ENCODE measurements at places on chromosomes 11 and 22. TPM values are rescaled to one million over a fixed set of nuclear protein-coding genes. Genes with fewer than 3 reads are reported as not detected.

DNA sequence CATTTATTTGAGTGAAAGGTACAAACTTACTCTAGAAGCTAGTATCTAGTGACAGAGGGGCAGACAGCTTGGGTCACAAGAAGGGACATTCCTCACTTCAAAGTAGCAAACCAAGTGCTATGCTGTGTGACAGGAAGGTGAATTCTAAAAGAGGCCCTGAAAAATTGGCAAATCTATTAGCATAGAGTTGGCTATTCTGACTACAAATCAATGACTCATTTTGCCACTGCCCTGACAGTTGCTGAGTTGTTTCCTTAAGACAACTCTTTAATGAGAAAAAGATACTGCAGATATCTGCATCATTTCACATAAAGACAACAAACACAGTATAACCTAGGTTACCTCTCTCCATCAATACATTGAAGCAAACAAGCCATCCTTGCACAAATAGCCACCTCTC is 524.0 kb upstream of the LRRC4C start:
- H3K4me3 ChIP-seq: no peak overlapping the region
- peaks cover 3% of the 10 kb centered on the region for H3K36me3 ChIP-seq
- no peak overlapping the region for H3K27ac ChIP-seq
- no peaks in the 10 kb centered on the region for H3K27me3 ChIP-seq

GRCh38 chr22:41341012-41341411 is 39.7 kb downstream of the ZC3H7B start:
- H3K27me3 ChIP-seq: no peaks in the 10 kb centered on the region
- H3K36me3 ChIP-seq: peaks cover 6% of the 10 kb centered on the region
- H3K27ac ChIP-seq: no peak overlapping the region
- DNase-seq: no peak

DNA sequence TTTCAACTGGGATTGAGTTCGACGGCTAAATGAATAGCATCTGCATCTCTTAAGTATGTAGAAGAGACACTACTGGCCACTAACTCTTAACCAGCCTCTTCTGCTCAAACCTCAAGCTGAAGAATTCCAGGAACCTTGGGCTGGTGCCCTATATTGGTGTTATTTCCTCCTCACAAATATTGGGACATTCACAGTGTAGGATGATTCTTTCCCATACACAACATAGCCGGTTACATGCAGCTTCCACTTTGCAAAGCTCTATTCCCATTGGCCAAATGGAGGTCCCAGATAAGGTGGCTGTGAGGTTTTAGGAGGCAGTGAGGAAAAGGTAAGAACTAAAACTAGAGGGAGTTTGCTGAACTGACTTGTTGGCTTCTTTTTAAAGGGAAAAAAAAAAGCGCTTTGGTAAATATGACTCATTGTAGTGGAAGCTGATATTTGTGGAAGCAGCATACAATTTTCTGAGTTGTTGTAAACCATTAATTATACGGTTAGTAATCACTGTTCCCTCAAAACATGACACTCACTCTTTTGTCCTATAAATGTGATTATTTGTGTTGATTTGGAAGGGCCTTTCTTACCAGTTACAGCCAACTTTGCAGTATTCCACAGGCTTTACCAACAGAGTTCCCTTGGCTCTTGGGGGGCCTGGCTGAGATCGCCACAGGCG is 17.6 kb downstream of the C22orf31 start:
- H3K27ac ChIP-seq: no peak overlapping the region
- H3K36me3 ChIP-seq: no peaks in the 10 kb centered on the region

- H3K4me1 ChIP-seq: peaks cover 32% of the 10 kb centered on the region
- H3K27ac ChIP-seq: no peak overlapping the region
- no peak overlapping the region for H3K4me3 ChIP-seq
- H3K27me3 ChIP-seq: no peaks in the 10 kb centered on the region
- peaks cover 9% of the 10 kb centered on the region for H3K36me3 ChIP-seq
Observed at GRCh38 chr11:128784059-128784804, 82.9 kb downstream of the KCNJ1 start.

The INPP5J gene
- 0.29 TPM for total RNA-seq

The SPTBN2 gene
- 0.69 TPM for total RNA-seq

The RNF215 gene
- total RNA-seq: 8.4 TPM

The LDHAL6A gene
- total RNA-seq: not detected

DNA sequence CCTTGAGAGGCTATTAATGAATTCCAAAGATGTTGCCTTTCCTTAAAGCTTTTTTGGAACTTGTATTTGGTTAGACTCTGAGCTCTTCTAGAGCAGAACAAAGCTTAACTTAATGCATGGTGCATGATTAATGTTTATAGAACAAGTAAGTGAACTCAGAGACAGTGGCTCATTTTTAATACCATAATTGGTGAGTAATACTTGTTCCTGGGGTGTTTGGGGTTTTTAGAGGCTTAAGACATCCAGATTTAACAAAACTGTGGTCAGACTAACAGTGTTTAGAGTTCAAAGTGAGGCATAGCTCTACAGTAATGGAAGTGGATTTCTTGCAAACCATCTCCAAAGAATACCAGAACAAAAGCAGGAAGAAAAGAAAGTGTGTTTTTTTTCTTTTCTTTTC is 73.7 kb upstream of the CTSC start:
- no peak overlapping the region for H3K4me3 ChIP-seq
- H3K36me3 ChIP-seq: peaks cover 4% of the 10 kb centered on the region
- no peak overlapping the region for H3K27ac ChIP-seq
- peaks cover 26% of the 10 kb centered on the region for H3K4me1 ChIP-seq
- H3K27me3 ChIP-seq: no peaks in the 10 kb centered on the region

GRCh38 chr11:93747122-93747521 is 5.7 kb downstream of the C11orf54 start:
- no peaks in the 10 kb centered on the region for H3K36me3 ChIP-seq
- H3K27ac ChIP-seq: no peak overlapping the region
- H3K4me3 ChIP-seq: no peak overlapping the region
- no peak for DNase-seq
- H3K27me3 ChIP-seq: no peaks in the 10 kb centered on the region
- H3K4me1 ChIP-seq: peaks cover 23% of the 10 kb centered on the region

The PIK3C2A gene
- total RNA-seq: 23.6 TPM

- H3K27ac ChIP-seq: peak overlapping the region; percentile 13
- H3K4me3 ChIP-seq: peak overlapping the region; percentile 10
- DNase-seq: no peak
- H3K36me3 ChIP-seq: peaks cover 14% of the 10 kb centered on the region
- peaks cover 52% of the 10 kb centered on the region for H3K4me1 ChIP-seq
Observed at GRCh38 chr11:12134236-12134585, 23.8 kb downstream of the MICAL2 start.

DNA sequence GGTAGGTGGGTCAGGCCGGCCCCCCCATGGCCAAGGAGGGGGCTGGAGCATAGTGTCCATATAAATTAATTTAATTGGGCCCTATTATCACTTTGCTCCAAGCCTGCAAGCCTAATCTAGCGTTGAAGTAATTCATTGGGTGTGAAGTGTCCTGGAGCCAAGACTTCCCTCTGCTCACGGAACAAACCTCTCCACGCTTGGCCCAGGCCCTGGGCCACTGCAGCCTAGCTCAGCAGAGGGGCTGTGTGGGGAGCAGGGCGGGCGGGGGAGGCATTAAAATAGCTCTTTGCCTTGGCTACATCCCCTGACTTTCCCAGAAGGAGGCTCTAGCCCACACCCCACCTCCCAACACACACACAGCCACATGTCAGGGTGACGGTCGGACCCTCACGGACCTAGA is 73.5 kb downstream of the THAP12 start:
- H3K4me3 ChIP-seq: no peak overlapping the region
- H3K27ac ChIP-seq: no peak overlapping the region
- no peaks in the 10 kb centered on the region for H3K4me1 ChIP-seq
- DNase-seq: no peak

DNA sequence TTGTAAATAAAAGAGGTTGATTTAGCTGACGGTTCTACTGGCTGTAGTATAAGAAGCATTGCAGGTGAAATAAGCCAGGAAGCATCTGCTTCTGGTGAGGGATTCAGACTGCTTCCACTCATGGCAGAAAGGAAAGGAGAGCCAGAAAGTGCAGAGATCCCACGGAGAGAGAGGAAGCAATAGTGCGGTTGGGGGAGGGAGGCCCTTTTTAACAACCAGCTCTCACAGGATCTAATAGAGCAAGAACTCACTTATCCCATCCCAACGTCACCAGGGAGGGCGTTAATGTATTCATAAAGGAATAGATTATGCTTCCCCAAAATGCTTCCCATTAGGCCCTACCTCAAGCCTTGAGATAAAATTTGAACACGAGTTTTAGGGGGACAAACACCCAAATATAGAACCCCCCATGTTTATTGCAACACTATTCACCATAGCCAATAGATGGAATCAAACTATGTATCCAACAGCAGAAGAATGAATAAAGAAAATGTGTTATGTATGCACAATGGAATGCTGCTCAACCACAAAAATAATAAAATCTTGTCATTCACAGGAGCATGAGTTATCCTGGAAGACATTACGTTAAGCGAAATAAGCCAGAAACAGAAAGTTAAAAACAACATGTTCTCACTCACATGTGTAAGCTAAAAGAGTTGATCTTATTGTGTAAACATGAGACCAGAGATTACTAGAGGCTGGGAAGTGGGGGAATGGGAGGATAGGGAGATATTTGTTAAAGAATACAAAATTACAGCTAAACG is 908.3 kb upstream of the ANO3 start:
- no peaks in the 10 kb centered on the region for H3K36me3 ChIP-seq
- H3K27ac ChIP-seq: no peak overlapping the region
- no peaks in the 10 kb centered on the region for H3K4me1 ChIP-seq

GRCh38 chr11:113276466-113276865 is 37.9 kb upstream of the TTC12 start:
- DNase-seq: no peak
- H3K4me3 ChIP-seq: no peak overlapping the region
- no peaks in the 10 kb centered on the region for H3K36me3 ChIP-seq
- no peak overlapping the region for H3K27ac ChIP-seq
- H3K27me3 ChIP-seq: no peaks in the 10 kb centered on the region

The OR4A16 gene
- not detected for total RNA-seq

GRCh38 chr11:17476317-17477083 is at the start of gene ABCC8:
Gene ABCC8 (minus strand): TSS chr11:17476845. CDS start chr11:17476776, 69 bp downstream.
- H3K4me3 ChIP-seq: peak within 1 kb of the TSS; percentile 71
- DNase-seq: no peak
- H3K4me1 ChIP-seq: peaks cover 8% of the 10 kb centered on the region
- H3K36me3 ChIP-seq: no peaks in the 10 kb centered on the region
- H3K27ac ChIP-seq: no peak within 1 kb of the TSS

DNA sequence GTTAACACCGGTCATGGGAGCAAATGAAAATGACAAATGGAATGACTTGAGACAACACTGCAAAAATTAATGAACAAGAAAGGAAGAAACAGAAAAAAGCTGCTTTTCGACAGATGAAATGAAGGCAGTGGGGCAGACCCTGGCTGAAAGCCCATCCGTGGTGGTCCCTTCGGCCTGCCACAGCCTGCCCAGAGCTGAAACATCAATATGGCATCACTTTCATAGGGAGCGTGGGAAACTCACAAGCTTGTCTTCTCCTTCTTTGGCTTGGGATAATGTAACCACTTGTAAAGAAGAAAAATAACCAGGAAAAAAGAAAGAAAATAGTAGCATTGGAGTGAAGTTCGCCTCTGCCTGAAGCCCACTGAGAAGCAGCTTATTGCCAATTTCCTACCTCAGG is 78.8 kb downstream of the CTTN start:
- no peaks in the 10 kb centered on the region for H3K4me1 ChIP-seq
- no peak overlapping the region for H3K27ac ChIP-seq
- no peak overlapping the region for H3K4me3 ChIP-seq
- no peaks in the 10 kb centered on the region for H3K36me3 ChIP-seq
- no peaks in the 10 kb centered on the region for H3K27me3 ChIP-seq
- no peak for DNase-seq

GRCh38 chr22:19060356-19061009 is 61.7 kb downstream of the DGCR2 start:
- H3K36me3 ChIP-seq: peaks cover 3% of the 10 kb centered on the region
- no peaks in the 10 kb centered on the region for H3K27me3 ChIP-seq
- no peaks in the 10 kb centered on the region for H3K4me1 ChIP-seq
- no peak overlapping the region for H3K27ac ChIP-seq
- H3K4me3 ChIP-seq: no peak overlapping the region

GRCh38 chr11:67409261-67409666 is 5.4 kb downstream of the TBC1D10C start:
- H3K4me3 ChIP-seq: peak overlapping the region; percentile 91
- H3K27ac ChIP-seq: peak overlapping the region; percentile 46
- no peaks in the 10 kb centered on the region for H3K27me3 ChIP-seq
- peaks cover 94% of the 10 kb centered on the region for H3K4me1 ChIP-seq

The DNAJB7 gene
- not detected for total RNA-seq

The KRTAP5-1 gene
- total RNA-seq: not detected

- no peaks in the 10 kb centered on the region for H3K36me3 ChIP-seq
- H3K27ac ChIP-seq: no peak overlapping the region
- no peak overlapping the region for H3K4me3 ChIP-seq
- no peaks in the 10 kb centered on the region for H3K4me1 ChIP-seq
- no peak for DNase-seq
Observed at GRCh38 chr22:47281126-47282106, 519.0 kb downstream of the TBC1D22A start.

The MOV10L1 gene
- total RNA-seq: 0.25 TPM

The KRTAP5-8 gene
- total RNA-seq: not detected

DNA sequence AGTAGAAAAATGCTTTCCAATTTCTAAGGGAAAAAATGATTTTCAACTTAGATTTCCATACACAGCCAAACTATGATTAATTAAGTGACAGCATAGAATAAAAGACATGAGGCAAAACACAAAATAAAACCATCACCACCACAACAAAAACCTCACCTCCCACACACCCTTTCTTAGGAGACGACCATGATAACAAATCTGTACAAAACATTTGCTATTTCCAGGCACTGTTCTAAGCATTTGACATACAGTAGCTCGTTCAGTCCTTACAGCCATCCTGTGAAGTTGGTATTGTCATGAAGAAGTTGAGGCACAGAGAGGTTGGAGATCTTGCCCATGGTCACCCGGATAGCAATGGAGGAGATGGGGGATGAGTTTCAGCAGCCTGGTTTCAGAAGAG is 8.7 kb downstream of the SPI1 start:
- no peaks in the 10 kb centered on the region for H3K36me3 ChIP-seq
- peak overlapping the region; percentile 6 for H3K4me3 ChIP-seq
- H3K27me3 ChIP-seq: no peaks in the 10 kb centered on the region
- DNase-seq: no peak
- H3K27ac ChIP-seq: peak overlapping the region; percentile 48
- peaks cover 38% of the 10 kb centered on the region for H3K4me1 ChIP-seq

DNA sequence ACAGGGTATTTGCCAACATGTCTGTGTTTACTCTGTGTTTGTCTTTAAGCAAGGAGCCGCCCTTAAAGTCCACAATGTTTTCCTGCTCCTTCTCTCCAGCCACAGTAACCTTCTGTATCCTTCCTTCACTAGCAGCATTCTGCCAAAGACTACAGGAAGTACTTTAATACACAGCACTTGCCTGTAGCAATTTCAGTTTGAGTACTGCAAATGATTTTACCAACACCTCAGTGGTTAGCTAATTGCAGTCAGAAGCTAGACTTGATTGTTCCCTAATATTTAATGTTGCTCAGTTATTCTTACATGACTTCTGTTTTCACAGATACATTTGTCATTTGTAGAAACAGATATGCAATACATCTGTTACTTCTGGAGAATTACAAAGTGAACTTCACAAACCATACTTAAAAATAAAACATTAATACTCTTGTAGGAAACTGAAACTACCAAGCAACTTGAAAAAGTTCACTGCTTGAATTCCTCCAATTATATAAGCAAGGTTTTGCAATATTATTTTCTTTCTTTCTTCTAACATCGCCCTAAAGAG is 69.1 kb downstream of the FCHSD2 start:
- no peaks in the 10 kb centered on the region for H3K27me3 ChIP-seq
- H3K36me3 ChIP-seq: peaks cover 2% of the 10 kb centered on the region
- peak overlapping the region; percentile 20 for H3K27ac ChIP-seq

Measured in activated T-cell treated with anti-CD3 and anti-CD28 coated beads, Interleukin-2, amount 50 U/mL, for 72 hours (primary cell).